ENCODE measurements at places on chromosomes 3 and 15. TPM values are rescaled to one million over a fixed set of nuclear protein-coding genes. Genes with fewer than 3 reads are reported as not detected.

Gene SPINT1
- total RNA-seq = 0.24 TPM

Gene SEMA3G
- not detected for total RNA-seq

GRCh38 chr3:180420804-180421203 is 181.2 kb upstream of the TTC14 start:
- DNase-seq = no peak

DNA sequence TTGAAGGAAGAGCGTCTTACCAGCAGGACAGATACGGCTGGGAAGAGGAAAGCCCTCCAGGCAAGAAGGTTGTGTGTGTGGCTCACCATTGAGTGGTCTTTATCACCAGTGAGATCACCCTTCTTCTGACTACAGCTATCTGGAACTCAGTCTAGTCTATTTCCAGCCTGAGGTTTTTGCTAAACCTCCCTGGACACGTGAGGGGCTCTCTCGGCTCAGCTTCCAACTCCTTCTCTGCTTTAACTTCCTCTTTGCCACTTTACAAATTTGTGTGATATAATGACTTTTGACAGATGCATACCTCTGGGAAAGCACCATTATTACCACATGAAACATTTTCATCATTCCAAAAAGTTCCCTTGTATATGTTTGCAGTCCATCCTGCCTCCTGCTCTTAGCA is 15.3 kb upstream of the ROPN1 start:
- peak; percentile 95 for DNase-seq

DNA sequence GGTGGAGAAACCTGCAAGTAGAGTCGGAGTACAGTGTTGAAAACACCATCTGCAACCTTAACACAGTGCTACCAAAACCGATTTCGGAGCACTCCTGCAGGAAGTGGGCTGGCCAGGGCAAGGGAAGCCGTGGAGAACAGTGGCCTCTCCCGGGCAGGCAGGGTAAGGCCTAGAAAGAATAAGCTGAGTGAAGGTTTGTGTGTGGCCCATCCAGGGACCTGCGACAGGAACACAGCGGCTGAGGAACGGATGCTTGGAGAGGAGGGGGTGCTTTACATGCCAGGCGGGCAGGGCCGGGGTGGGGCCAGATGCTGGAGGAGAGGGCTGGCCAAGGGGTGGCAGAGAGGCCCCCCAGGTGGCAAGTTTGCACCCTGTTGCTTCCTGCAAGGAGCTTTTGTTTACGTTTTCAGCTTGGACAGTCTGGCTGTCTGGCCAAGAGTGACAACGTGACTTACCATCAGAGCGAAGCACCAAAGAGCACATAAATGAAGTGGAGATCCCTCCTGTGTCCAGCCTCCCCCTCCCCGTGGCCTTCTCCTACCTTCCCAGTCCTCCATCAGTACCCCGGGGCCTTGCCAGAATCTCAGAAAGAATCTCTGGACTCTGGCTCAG is 156.5 kb downstream of the PGPEP1L start:
- peak; percentile 57 for DNase-seq

DNA sequence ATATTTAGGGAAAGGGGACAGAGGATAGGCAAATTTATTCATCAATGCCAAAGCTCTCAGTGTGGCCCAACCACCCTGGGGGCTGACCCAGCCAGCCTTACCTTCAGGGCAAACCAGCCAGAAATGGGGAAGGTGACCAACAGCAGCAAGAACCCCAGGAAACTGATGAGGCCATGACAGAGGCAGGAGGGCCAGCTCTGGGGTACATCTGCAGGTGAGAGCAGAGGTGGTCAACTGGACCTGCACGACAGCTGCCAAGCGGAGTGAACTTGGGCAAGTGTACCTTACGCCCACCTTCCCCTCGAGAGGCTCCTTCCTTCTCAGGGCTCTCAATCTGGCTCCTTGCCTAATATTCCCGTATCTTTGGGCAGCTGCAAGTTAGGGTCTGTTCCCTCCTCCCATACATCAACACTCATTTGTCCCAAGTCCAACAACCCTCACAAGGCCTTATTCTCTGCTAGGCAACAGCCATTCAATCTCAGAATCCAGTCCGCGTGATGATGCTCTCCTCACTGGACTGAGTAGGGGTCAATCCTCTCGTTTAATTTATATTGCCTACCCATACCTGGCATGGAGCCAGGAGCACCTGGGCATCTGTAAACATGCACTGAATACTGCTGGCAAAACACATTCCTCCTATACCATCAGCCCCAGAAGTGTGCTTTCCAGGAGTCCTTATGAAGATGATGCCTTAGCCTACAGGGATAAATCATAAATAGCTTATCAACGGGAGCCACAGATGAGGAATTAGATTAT is 1.7 kb downstream of the STOML1 start:
- no peak for DNase-seq

DNA sequence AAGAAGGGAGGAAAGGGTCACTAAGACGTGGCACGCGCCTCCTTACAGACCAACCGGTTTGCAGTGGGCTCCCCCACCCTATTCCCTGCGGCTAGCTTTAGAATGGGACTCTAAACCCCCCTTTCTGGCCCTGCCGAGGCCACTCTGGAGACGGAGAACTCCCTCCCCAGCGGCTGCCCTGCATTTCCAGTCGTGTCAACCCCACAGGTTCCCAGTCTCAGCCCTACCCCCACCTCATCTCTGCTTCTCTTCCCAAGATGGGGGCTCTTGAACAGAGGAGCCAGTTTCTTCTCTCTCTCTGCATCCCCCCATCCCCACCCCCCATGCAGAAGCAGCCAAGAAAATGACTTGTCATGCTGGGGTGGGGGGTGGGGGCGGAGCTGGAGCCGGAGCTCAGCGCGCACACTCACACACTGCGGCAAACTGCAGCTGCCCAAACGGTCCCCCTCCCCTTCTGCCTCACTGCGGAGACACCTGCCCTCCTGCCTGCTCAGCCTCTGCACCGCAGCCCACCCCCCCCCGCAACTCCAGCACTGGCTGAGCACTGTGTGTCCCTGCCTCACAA is 871 bp downstream of the MAP1A start:
- no peak for DNase-seq

DNA sequence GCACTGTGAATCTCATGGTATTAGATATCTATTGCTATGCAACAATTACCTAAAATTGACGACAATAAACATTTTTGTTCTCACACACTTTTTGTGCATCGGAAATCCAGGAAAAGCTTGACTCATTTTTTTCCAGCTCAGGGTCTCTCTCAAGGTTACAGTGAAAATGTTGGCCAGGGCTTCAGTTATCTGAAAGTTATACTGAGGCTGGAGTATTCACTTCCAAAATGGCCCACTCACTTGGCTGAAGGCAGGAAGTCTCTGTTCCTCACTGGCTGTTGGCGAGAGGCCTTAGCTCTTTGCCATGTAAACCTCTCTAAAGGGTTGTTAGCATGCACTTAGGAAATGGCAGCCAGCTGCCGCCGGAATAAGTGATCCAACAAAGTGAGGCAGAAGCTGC is 41.4 kb downstream of the OSTN start:
- no peak for DNase-seq

Data from HFFc6 (cell line).